CD4-positive, alpha-beta T cell treated with Interleukin-4 for 1 hour (primary cell): ENCODE measurements at places on chromosomes 3 and 15.

DNA sequence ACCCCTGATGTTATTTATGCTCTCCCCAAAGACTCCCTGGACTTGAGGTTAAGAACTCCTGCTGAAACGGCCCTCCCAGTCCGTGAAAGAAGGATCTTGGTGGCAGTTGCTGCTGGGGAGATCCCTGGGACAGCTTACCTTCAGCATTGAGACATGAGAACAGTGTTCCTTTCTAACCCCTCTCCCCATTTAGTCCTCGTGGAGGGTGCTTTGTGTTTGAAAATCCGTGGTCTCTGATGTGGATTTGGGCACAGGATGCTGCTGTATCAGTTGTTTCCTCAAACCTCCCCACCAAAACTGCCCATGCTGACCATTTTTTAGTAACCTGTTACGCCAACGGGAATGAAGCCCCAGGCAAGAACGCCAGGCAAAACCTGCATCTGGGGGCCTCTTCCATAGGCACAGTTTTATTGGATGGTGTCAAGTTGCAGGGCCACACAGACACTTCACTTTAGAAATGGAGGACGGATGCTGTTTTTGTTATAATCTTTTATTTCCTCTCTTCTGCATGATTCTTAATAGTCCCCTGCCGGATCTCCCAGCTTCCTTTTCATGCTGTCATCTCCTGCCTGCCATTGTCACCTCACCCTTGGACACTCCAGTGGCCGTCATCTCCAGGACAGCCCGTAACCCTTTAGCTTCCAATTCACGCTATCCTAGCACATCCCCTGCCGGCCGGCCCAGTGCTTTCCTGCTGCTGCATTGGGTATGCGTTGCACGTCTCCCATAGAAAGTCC is 31.7 kb upstream of the CEMIP start:
- no peak for DNase-seq

GRCh38 chr3:53939086-53939582 is 47.5 kb upstream of the SELENOK start:
- DNase-seq: no peak

- DNase-seq: peak; percentile 30
Measured at GRCh38 chr15:98658831-98659699, 10.7 kb downstream of the IGF1R start.

DNA sequence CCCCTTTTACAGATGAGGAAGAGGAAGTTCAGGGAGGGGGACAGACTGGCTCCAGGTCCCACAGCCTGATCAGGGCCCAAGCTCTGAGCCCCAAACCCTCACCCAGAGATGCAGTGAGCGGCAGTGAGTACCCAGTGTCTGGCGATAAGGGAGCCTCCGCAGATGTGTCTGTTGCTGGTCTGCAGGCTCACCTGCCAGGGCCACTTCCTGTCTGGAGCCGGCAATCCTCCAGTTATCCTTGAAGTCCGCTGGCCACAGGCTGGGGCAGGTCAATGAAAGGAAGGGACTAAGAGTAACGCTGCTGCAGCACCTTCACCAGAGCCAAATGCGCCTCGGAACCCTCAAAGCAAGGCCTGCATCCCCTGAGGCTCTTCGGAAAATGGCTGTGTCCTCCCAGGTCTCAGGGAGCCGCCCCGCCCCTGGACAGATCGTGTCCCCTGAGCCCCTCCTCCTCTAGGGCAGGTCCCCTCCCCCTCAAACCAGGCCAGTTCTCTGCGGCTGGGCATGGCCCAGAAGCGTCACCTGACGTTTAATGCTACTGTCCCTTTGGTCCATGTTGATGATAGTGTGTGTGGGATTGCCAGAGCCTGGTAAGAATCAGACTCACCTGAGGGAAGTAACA is 51.5 kb downstream of the MYL3 start:
- no peak for DNase-seq

- DNase-seq: no peak
Measured at GRCh38 chr15:47728886-47729285, 11.6 kb downstream of the SEMA6D start.

GRCh38 chr3:178388473-178388872 is 147.8 kb upstream of the KCNMB2 start:
- DNase-seq: no peak

GRCh38 chr3:23461069-23461468 is 257.9 kb downstream of the UBE2E2 start:
- no peak for DNase-seq

DNA sequence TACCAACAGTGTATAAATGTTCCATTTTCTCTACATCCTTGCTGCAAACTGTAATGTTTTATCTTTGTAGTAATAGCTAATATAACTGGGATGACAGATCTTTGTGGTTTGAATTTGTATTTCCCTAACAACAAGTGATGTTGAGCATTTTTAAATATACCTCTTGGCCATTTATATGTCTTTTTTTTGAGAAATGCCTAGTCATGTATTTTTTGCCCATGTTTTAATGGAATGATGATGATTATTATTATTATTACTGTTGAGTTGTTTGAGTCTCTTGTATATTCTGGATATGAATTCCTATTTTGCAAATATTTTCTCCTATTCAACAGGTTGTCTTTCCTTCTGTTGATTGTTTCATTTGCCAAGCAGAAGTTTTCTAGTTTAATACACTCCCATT is 654.9 kb downstream of the ZPLD1 start:
- no peak for DNase-seq

DNA sequence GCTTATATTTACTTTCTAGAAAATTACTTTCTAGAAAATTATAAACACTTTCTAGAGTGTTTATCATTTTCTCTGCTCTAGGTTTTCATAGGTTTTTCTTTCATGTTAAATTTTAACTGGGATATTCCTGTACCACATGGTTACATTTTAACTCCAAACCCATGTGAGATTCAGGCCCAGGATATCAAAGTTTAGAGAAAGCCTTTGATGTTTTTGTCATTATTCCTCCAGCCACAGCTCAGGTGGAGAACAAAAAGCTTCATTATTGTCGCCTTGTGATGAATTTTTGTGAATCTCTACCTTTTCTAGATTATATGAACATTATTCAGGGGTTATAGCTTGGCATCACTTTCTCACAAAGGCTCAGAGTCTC is 816.0 kb downstream of the SQOR start:
- no peak for DNase-seq
